ENCODE measurements at places on chromosomes 7 and 10.

GRCh38 chr10:84341538-84341856 lies 13.1 kb downstream of the CCSER2 start:
- peak; percentile 44 for DNase-seq

GRCh38 chr10:84574102-84574501 lies 245.7 kb downstream of the CCSER2 start:
- DNase-seq, result no peak

GRCh38 chr7:47734287-47734948 lies 152.5 kb upstream of the TNS3 start:
- no peak for DNase-seq

DNA sequence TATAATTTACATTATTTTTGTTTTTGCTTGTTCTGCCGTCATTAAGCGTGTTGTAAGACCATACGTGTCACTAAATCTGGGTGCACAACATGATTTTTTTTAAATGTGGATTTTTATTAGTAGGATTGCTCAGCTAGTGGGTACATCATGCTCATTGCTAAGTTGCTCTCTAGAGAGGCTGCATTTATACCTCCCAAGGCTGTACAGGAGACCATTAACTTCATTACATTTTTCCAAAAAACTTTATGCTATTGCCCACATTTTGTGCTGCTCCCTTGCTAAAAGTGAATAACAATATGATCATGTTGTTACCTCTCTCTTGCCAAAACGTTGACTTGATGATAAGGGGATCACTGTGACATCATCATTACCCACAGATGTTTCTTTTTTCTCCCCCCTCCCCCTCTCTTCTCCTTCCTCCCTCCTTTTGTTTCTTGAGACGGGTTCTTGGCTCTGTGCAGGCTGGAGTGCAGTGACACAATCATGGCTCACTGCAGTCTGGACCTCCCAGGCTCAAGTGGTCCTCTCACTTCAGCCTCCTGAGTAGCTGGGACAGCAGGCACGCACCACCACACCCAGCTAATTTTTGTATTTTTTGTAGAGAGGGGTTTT lies 65.1 kb downstream of the BMPR1A start:
- DNase-seq, result no peak

- no peak for DNase-seq
Measured at GRCh38 chr7:47128700-47129099, 453.2 kb downstream of the TNS3 start.

DNA sequence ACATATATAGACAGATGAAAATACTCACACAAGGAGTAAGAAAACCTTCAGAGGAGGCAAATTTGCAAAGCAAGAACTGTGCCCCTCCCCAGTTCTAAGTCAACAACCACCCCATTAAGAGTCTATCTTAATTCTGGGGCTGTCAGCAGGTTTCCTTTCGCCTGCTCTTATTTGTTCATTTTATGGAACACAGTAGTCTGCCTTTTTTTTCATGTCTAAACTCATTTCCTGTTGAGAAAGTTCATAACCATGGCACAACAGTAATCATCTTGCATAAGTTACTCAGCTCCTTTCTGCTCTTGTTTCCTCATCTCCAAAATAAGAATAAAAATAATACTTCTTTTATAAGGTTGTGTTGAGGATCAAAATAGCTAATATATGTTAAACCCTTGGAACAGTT lies 25.8 kb upstream of the AMPH start:
- DNase-seq, result no peak

DNA sequence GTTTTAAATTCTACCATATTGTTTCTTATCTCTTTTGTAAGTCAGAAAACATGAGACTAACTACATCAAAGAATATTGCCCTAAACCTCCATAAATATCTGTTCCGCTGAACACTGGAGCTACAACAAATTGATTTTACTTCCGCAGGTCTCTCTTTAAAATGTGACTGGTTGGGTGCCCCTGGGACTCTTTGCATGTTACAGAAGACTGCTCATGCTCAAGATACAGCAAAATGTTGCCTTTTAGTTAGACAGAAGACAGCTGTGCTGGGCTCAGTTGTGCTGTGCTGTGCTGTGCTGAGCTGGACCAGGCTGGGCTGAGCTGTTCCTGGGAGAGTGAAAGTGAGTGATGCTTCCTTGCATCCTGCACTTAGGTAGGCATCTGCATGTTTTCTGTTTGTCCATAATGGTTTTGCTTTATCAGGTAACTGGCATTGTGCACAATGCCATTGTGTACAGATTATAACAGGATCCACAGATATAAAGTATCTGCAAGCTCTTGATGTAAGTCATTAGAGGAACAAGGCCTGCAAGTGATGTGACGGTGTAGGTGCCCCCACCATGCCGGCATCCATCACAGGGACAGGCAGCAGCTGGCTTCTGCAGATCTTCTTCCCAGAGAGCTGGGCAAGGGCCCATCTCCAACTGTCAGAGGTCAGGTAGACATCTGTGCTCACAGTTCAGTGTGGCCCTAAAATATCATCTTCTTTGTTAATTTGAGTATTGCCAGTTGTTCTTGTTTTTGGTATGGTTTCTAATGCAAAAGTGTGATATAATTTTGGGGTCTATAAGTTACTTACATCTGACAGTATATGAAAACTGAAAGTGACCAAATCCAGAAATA lies 972.5 kb upstream of the CELF2 start:
- no peak for DNase-seq

DNA sequence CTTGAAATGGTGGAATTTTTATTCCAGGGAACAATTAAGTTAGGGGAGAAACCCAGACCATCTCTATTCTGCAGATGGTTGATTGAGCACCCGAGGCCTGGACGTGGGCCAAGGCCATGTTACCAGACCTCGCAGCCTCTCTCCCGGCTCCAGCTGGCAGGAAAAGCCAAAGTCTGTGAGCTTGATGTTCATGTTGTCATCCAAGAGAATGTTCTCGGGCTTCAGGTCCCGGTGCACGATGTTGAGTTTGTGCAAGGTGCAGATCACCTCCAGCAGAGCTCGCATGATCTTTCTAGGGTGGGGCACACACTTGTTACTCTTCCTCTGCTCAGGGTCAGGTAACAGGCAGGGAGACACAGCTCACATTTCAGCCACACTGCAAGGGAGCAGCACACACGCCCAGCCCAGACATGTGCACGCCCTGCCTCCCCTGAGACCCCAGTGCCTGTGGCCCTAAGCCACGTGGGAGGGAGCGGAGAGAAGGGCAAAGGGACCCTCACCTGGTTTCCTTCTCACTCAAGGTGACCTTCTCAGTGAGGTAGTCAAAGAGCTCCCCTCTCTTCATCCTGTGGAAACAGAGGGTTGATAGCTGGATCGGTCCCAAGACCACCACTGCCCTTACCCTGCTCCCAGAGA lies 9.5 kb downstream of the PHKG1 start:
- no peak for DNase-seq

- DNase-seq, result no peak
Measured at GRCh38 chr7:158324397-158325360, 262.9 kb downstream of the PTPRN2 start.

DNA sequence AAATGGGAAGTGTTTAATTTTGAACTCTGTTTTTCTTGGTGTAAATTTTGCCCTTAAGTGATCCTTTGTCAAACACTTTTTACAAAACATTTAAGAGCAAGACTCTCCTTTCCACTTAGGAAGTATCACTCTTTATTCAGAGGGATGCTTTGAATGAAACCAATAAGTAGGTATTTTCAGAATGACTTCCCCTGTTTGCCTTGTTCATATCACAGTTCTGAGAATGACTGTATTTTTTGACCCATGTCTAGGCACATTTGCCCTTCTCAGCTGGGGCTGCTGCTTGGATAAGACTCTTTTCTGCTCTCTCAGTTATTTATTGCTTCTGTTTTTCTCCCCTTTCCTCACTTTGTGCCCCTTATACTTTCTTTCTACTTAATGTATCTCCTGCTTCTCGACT lies 98.2 kb downstream of the CCNY start:
- no peak for DNase-seq

GRCh38 chr10:110822035-110822711 lies 49.6 kb upstream of the PDCD4 start:
- no peak for DNase-seq

DNA sequence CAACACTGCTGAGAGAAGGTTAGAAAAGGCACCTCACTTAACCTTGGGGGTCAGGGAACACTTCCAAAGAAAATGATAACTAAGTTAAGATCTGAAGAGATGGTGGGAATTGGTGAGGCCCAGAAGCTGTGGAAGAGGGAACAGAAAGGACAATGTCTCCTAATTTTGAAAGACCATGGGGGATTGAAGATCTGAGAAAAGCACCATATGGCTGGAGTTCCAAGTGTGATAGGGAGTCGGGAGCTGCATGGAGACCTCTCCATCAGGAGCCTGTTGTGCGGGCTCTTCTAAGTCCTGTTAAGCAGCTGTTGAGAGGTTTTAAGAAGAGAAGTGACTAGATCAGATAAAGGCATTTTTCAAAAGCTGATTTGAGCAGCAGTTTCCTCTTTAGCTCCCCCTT lies 254.3 kb downstream of the CDK14 start:
- no peak for DNase-seq

DNA sequence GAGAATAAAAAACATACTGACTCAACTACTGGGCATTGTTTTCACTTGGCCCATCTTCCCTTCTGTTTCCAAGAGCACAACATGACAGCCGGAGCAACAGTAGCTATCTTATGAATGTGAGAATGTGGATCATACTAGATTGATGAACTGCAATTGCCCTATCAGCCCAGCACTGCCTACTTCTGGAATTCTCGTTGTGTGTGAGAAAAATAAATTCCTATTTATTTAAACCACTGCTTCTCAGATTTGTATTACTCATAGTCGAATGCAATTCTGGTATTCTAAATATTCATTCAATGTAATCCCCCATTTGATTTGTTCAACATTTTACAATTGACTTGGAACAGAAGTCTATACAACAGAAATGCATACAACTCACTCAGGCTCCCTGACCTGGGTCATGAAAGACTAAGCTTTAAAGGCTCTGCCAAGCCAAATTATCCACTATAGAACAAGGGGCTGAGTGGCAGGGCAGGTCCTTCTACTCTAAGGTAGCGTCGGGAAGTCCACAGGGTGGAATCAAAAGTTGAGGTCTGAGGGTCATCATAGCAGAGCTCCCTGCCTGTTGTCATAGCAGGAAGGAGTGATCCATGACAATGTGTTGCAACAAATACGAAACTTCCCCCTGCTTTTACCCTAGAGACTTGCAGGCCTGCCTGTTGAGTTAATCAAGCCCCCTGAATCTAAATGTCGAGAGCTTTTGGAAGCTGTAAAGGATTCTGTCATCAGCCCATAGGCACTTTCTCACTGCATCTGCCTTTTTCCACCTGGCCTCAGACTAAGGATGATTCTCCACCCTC lies 12.4 kb upstream of the JAZF1 start:
- no peak for DNase-seq

- no peak for DNase-seq
Measured at GRCh38 chr7:132590162-132590561, 13.9 kb upstream of the PLXNA4 start.

DNA sequence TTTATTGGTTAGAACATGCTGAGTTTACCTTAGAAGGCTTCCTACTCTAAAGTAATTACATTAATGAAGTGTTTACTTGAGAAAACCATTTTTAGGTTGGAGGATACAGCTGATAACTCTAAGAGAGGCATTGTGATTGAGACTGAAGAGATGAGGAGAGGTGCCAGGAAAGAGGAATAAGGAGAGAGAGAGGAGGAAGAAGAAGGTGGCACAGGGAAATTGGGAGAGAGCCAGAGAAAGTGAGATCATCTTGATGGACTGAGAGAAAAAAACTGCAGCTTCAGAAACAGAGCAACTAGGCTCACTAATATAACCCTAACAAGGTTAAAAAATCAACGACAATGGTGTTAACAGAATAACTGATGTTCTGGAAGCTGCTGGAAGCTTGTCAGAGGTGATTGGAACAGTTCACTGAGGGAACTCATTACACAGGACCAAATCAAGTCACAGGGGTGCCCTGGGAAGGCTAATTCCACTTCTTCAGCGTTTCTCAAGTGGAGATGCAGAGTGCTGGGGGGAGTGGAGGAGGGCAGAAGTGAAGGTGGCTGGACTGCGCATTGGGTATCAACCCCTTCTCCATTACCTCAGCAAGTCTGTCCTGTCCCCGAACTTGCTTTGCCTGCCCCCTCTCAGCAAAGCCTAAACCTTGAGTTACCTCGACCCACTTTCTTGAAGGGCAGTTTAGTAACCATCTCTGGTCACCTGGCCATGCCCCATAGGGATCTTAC lies 6.9 kb upstream of the SORBS1 start:
- no peak for DNase-seq

DNA sequence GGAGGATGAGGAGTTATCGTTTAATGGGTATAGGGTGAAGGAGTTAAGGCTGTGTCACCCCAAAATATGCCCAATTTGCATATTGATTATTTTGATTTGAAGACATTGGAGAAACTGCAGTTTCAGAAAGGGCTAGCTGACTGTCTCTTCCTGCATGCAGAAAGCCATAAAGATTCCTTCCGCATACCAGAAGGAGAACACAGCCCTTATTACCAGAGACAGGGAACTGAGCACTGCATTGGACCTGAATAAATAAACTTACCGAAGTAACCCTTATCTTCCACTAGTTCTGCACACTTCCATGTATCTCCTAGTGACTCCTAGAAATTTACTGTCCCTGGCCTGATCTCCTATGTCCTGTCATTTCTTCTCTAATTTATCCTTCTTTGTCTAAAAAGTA lies 821.9 kb upstream of the AUTS2 start:
- no peak for DNase-seq

GRCh38 chr7:42262964-42263363 lies 26.0 kb upstream of the GLI3 start:
- DNase-seq, result no peak

- no peak for DNase-seq
Measured at GRCh38 chr10:23157691-23158369, 34.3 kb upstream of the PTF1A start.

DNA sequence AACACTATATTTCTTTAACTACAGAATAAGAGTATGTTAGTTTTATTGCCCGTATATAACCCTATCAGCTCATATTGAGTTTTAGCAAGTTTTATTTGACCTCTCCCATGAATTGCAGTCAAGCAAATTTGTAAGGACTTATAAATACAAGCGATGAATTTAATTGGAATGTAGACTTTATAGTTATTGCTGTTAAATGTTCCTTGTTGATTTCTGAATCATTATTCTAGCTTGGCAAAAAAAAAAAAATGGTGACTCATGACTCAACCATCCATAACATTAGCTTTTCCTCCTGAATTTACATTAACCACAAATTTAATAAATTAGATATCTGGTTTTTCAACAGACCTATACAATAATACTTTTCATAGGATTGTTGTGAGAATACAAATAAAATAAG lies 334.0 kb upstream of the LRRTM3 start:
- no peak for DNase-seq

- DNase-seq, result no peak
Measured at GRCh38 chr7:80833289-80834268, 85.3 kb downstream of the SEMA3C start.

All from activated CD4-positive, alpha-beta T cell treated with anti-CD3 and anti-CD28 coated beads for 48 hours (primary cell).